MG63 (cell line): ENCODE measurements at places on chromosomes 5 and 9.
A peak's percentile ranks its signal among the peaks of the same experiment; 100 is the strongest.

- no peak for DNase-seq
Observed at GRCh38 chr5:74389531-74390305, 250.8 kb downstream of the ENC1 start.

- DNase-seq: peak; percentile 8
Observed at GRCh38 chr5:123545506-123545905, 33.5 kb downstream of the CSNK1G3 start.

DNA sequence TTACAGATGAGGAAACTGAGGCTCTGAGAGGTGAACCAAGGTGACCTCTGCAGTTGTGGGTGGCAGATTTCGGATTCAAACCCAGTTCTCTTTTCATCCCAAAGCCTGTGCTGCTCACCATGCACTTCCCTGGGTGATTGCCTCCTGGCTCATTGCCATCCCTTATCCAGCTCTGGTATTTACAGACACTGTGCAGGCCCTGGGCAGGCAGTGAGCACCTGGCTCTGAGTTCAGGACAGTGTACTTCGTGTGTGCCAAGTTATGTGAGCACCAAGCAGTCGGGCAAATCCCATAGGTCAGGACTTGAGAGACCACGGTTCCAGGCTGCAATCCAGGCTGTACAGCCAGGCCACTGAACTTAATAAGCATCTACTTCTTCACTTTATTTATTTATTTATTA, 1.4 kb downstream of the LRSAM1 start:
- DNase-seq: peak; percentile 61

- DNase-seq: no peak
Observed at GRCh38 chr5:112342389-112342788, 76.7 kb downstream of the EPB41L4A start.

GRCh38 chr5:17219006-17219422, 1.6 kb downstream of the BASP1 start:
- peak; percentile 69 for DNase-seq

DNA sequence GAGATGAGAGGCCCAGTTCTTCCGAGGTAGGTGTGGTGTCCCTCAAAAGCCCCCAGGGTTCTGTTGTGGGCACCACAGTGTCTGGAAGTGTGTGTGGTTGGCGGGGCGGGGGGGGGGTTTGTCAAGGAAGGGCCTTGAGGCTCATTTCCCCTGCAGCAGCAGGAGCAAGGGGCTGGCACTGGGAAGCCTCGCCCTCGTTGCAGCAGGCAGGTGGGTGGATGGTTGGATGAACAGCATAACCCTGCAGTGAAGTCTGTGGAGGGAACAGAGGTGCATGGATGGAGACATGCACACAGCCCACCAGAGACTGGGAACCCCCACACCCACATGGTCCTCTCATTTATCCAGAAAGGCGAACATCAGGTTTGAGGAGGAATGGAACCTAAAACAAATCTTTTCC, 2.0 kb upstream of the SPATA31E1 start:
- DNase-seq: no peak
